ENCODE measurements at places on chromosomes 6 and 20.

DNA sequence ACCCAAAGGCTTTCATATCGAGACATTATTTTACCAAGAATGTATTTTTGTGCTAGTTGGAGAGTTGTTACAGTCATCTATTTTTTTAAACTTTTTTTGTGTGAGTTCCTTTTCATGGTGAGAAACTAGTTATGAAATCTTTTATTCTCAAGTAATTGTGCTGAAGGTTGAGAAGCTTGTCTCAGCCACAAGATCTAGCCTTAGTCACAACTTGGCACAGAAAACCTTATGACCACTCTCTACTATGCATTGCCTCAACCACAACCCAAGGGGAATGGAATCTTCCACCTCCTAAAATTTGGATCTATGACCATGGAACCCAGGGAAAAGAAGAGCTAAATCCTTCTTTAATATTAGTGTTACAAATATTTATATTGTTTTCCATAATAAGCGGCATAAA, 58.5 kb downstream of the HS3ST5 start:
- DNase-seq = peak; percentile 85

DNA sequence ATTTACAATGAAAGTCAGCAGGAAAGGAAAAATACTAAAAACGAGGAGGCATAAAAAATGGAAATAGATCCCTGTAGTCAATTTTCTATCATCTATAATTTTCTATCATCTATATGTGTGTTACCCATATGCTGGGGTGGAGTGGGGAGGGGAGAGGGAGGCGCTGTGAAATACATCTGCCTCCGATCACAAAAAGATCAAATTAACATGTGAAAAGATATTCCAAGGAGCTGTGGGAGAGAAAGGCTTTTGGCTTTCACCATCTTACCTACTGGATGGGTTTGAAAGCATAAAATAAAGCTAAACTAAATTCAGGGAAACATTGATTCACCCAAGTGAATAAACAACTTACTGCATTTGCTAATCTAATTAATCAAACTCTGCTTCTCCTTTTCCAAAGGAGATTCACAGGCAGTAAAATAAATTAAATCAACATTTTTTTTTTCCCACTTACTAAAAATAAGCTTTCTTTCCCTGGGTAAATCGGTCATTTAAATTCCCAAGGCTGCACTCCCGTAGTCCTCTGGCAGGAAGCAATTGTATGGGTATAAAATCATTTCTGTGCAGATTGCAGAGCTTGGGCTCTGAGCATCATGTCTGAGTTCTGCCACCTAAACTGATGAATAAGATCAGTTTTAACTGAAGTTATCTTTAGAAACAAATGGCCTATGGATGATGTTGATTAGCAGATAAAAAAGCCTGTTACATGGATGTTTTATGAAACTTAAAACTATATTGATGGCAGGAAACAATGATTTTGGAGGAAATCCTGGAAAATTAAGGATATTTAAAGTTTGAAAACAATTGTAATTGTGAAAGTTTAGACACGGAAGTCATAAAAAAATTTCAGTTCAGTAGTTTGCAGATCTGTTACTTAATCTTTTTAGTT, 147.9 kb downstream of the SOX4 start:
- no peak for DNase-seq

- no peak for DNase-seq
Measured at GRCh38 chr6:154435400-154435945, 75.0 kb downstream of the CNKSR3 start.

- no peak for DNase-seq
Measured at GRCh38 chr6:111503660-111504059, 20.6 kb upstream of the REV3L start.

DNA sequence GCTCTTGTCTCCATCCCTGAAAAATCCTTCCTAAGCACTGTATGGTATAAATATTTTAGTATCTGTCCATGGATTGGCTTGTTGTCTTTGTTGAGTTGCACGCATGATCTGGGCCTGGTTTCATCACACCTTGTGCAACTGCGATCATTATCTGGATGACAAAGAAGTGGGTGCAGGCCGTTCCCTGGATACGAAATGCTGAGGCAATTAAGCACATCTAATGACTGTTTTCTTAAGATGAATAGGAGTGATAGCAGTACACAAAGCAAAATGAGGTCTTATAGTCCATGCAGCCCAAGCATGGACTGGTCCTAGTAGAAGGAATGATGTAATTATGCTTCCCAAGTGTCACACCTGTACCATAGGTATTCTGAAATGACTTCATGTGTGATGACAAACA, 47.8 kb downstream of the SLC35D3 start:
- no peak for DNase-seq
